ENCODE measurements at places on chromosomes 6 and 20. TPM values are rescaled to one million over a fixed set of nuclear protein-coding genes. Genes with fewer than 3 reads are reported as not detected.

GRCh38 chr6:165274611-165275010 lies 34.8 kb downstream of the C6orf118 start:
- no peak for DNase-seq
- H3K4me1 ChIP-seq: no peaks in the 10 kb centered on the region
- no peak overlapping the region for H3K27ac ChIP-seq
- H3K27me3 ChIP-seq: no peaks in the 10 kb centered on the region

DNA sequence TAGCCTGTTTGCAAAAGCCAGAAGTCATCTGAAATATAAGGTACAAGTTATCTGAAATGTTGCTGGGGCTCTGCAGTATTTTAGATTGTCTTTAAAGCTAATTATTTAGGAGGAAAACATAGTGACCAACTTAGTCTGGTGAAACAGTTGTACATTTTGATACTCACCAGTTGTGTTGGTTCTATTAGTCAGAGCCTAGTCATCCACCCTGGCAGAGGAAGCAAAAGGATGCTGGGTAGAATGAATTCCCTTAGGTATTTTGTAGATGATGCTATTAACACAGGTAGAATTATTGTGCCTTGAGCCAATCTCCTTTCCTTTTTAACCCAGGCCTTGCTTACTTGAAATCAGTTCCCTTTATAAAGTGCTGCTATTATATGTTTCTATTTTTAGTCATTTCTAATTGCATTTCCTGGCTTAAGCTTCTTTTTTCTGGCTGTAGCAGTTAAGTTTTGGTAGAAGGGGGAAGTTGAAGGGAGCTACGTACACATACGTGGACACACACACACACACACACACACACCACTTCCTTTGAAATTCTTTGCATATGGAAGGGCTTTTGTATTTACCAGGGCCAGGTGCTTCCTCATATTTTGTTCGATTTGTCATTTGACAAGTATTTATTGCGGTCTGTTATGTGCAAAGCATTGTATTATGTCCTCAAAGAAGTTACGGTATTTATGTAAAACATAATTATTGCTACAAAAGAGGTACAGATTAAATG lies 82.4 kb downstream of the RTN4IP1 start:
- H3K27ac ChIP-seq: no peak overlapping the region
- no peak overlapping the region for H3K4me3 ChIP-seq
- DNase-seq: no peak
- no peaks in the 10 kb centered on the region for H3K27me3 ChIP-seq
- H3K36me3 ChIP-seq: no peaks in the 10 kb centered on the region

- no peaks in the 10 kb centered on the region for H3K36me3 ChIP-seq
- no peaks in the 10 kb centered on the region for H3K4me1 ChIP-seq
- H3K27me3 ChIP-seq: no peaks in the 10 kb centered on the region
- no peak for DNase-seq
- no peak within 1 kb of the TSS for H3K4me3 ChIP-seq
- H3K27ac ChIP-seq: no peak within 1 kb of the TSS
Observed at GRCh38 chr6:47698342-47698787, at the start of gene ADGRF4. ADGRF4 (plus strand) TSS chr6:47698580; CDS start chr6:47707246, 8,666 bp downstream.

DNA sequence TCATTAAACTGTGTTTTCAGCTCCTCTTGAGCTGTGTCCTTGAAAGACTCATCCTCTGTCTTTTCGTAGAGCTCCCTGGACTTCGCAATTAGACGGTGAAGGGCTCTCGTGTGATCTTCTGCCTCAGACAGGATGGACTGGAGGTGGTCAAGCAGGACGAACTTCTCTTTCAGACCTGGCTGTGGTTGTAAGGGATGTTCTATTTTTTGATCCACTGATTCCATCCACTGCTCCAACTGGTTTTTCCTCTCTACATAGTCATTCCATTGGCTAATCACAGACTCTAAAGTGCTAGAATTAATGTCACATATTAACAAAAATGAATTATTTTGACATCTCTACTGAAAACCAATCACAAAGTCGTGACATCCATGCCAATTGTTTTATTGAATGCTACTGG lies 250.1 kb downstream of the SYNE1 start:
- H3K27ac ChIP-seq: no peak overlapping the region
- H3K36me3 ChIP-seq: no peaks in the 10 kb centered on the region
- H3K4me1 ChIP-seq: no peaks in the 10 kb centered on the region
- H3K27me3 ChIP-seq: no peaks in the 10 kb centered on the region
- no peak for DNase-seq
- H3K4me3 ChIP-seq: no peak overlapping the region

DNA sequence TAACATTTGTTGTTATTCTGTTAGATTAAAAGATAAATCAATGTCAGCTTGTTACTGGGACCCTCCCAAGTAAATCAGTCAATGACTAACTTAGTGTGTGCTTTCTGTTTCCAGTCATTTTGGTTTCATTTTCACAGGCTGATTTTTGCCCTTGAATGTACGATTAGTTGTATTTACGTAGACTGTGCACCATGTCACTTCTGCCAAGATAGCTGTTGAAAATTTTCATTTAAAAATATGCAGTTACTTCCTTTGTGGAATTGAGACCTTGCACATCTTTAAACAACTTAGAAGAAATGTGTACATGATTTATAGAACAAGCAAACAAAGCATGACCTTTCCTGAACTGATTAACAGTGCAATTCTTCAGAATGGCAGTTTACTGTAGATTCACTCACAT lies 944.8 kb upstream of the CITED2 start:
- no peak for DNase-seq
- no peak overlapping the region for H3K27ac ChIP-seq
- H3K4me3 ChIP-seq: no peak overlapping the region
- no peaks in the 10 kb centered on the region for H3K4me1 ChIP-seq

- DNase-seq: no peak
- H3K4me3 ChIP-seq: no peak overlapping the region
- H3K27ac ChIP-seq: no peak overlapping the region
- no peaks in the 10 kb centered on the region for H3K27me3 ChIP-seq
- H3K4me1 ChIP-seq: peaks cover 10% of the 10 kb centered on the region
Observed at GRCh38 chr6:144364208-144364720, 79.1 kb downstream of the UTRN start.

- no peak for DNase-seq
- no peaks in the 10 kb centered on the region for H3K36me3 ChIP-seq
- H3K4me1 ChIP-seq: no peaks in the 10 kb centered on the region
- H3K4me3 ChIP-seq: no peak overlapping the region
- no peaks in the 10 kb centered on the region for H3K27me3 ChIP-seq
Observed at GRCh38 chr20:42432496-42433334, 757.0 kb downstream of the PTPRT start.

GRCh38 chr20:50197463-50198179 lies 7.0 kb downstream of the CEBPB start:
- H3K4me3 ChIP-seq: no peak overlapping the region
- H3K27ac ChIP-seq: no peak overlapping the region
- H3K4me1 ChIP-seq: peaks cover 10% of the 10 kb centered on the region

DNA sequence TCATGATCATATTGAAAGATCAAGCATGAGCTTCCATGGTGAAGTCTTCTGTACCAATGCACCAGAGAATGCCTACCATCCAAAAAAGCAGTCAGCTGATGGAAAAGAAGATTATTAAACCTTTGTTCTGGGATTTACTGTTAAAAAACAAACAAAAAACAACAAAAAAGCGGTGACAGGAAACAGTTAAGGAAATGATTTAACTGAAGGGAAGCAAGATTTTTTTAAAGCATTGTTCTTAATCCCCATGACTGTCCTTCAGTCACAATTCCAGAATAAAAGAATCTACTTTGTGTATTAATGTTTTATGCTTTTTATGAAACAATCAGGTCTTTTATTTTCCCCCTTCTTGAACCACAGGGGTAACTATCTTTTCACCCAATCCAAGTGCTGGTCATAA lies 23.9 kb downstream of the FAM162B start:
- no peak overlapping the region for H3K27ac ChIP-seq
- no peaks in the 10 kb centered on the region for H3K36me3 ChIP-seq

DNA sequence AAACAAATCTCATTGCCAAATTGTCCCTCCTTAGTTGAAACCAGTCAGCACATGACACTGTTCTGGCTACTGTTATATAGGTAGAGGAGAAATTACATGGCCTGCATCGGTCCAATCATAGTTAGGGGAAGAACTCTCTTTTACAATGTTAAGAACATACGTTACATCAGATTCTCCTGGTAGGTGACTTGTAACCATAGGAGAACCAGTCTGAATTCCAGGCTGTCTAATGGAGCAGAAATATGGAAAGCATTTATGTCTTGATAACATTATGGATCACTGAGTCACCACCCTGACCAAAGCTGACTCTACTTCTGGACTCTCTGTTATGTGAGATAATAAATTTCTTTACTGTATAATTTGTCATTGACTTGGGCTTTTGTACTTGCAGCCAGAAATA lies 40.9 kb downstream of the HTR1E start:
- DNase-seq: no peak
- H3K4me1 ChIP-seq: no peaks in the 10 kb centered on the region
- no peaks in the 10 kb centered on the region for H3K36me3 ChIP-seq
- no peak overlapping the region for H3K27ac ChIP-seq

GRCh38 chr20:5540091-5540490 lies 210.1 kb upstream of the SHLD1 start:
- H3K4me3 ChIP-seq: no peak overlapping the region
- DNase-seq: no peak
- no peaks in the 10 kb centered on the region for H3K4me1 ChIP-seq
- no peaks in the 10 kb centered on the region for H3K27me3 ChIP-seq
- H3K36me3 ChIP-seq: no peaks in the 10 kb centered on the region

Gene SIRPG
- total RNA-seq: 1.1 TPM

Gene PTCRA
- 0.56 TPM for total RNA-seq

Gene OPN5
- 6.3 TPM for total RNA-seq

Gene MYCT1
- 3.4 TPM for total RNA-seq

Gene CRISP3
- not detected for total RNA-seq

Gene PTCHD4
- total RNA-seq: 0.68 TPM

Gene HMGA1
- 136 TPM for total RNA-seq
